ENCODE measurements at places on chromosomes 2 and 18. TPM values are rescaled to one million over a fixed set of nuclear protein-coding genes. Genes with fewer than 3 reads are reported as not detected.

- no peak for DNase-seq
Measured at GRCh38 chr2:8300216-8300615, 381.6 kb upstream of the ID2 start.

DNA sequence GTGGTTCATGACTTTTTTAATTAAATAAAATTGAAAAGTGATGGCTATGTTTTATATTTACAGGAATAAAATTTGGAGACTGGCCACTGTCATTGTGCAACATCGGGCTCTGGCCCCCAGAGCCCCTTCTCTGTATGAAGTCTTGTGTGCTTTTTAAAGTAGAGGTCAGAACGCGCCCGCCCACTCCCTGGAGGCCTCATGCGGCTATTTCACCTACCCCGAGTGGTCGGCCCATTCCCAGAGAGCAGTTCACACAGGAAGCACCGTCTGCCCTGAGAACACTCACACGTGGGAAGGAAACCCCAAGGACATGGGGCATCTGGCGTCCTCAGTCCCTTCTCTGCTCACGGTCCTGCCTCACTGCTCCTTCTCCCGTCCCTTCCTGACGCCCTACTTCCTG, 296.9 kb upstream of the SALL3 start:
- DNase-seq, result no peak

- DNase-seq, result no peak
Measured at GRCh38 chr2:28951910-28952835, 28.9 kb upstream of the TOGARAM2 start.

DNA sequence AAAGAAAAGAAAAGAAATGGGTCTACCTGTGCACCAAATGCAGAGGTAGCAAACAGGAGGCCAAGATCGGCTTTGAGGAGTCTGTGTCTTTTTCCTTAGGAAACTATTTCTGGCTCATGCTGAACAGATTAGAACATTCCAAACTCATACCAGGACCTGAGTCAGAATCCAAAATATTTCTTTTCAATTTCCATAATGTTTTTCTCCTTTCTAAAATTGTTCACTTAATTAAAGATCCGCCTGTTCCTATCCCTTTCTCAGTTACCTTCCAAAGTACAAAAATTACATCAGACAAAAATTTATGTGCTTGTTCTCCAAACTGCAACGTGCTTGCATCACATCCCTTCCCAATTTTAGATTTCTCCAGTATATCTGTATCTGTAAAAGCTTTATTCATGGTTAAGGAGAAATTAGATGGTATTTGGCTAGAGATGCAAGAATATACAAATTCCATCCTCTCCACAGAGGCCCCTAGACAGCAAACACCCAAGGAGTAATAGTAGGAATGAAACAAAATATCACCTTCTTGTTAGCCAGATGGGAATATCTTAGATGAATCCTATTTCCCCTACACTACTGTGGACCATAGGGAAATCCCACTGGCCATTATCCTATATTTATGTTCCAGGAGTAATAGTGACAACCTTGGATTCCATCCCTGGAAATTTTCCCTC, 130.6 kb downstream of the LNPK start:
- no peak for DNase-seq

DNA sequence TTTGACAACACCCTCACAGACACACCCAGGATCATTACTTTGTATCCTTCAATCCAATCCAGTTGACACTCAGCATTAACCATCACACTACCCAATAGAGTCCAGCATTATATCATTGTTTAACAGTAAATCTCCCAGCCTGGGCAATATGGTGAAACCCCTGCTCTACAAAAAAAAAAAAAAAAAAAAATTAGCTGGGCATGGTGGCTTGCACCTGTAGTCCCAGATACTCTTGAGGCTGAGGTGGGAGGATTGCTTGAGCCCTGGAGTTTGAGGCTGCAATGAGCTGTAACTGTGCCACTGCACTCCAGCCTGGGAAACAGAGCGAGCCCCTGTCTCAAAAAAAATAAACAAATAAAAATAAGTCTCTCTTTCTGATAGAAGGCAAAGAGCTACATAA, 304.0 kb downstream of the STK39 start:
- DNase-seq, result no peak

DNA sequence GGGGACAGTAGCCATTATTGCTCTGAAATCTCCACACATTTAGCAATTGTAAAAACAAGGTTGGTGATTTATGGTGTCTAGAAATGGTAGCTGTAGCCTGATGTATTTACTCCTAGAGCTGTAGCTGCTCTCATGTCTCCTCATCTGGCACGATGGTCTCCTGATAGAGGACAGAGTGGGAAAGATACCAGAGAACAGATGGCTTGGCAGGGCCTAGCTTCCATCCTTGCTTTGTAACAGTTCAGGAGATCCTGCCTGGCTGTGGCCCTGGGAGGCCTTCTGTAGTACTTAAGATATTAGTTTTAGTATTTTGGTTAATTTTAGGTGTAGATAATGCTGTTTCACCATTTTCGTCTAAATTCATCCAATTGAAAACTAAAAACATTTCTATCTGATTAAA, 6.7 kb downstream of the ATG16L1 start:
- DNase-seq, result no peak

GRCh38 chr2:28624793-28625701, 126.6 kb upstream of the PPP1CB start:
- DNase-seq, result peak; percentile 80

DNA sequence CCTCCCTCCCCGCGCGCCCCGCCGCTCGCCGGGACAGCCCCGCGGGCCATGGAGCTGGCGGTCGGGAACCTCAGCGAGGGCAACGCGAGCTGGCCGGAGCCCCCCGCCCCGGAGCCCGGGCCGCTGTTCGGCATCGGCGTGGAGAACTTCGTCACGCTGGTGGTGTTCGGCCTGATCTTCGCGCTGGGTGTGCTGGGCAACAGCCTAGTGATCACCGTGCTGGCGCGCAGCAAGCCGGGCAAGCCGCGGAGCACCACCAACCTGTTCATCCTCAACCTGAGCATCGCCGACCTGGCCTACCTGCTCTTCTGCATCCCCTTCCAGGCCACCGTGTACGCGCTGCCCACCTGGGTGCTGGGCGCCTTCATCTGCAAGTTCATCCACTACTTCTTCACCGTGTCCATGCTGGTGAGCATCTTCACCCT, 865 bp downstream of the GALR1 start:
- DNase-seq, result no peak

DNA sequence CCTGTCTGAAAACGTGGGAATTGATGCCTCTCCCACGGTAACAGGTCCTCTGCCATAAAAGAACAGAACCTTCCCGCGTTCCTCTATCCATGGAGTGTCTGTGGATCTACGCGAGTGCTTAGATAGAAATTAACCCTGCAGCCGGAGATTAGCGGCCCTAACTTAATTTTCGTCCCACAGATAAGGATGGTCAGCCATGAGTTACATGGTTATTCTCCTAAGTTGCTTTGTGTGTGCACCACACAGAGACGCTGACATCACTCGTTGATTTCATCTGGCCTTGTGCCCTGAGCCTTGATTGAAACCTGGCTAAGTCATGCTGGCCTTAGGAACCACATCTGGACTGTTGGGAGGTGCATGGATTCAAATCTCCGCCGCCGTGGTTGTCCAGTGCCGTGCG, 132.1 kb downstream of the GBX2 start:
- DNase-seq, result no peak

- no peak for DNase-seq
Measured at GRCh38 chr18:65464361-65464760, 286.5 kb upstream of the CDH7 start.

DNA sequence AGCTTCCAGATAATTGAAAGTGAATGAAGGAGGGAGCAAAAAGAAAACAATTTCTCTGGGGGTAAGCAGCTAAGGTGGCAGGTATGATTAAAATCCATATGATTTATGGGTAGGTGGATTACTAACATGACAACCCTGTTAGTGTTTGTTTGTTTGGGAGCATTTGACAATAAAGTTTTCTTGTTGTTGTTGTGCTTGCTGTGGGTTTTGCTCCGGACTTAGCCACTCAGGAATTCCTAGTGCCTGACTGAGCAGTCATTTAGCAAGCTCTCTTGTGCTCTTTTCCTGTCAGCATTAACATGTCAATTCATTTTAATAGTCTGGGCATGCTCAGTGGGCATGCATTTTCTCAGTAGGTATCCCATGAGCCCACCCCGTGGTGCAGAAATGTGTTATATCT, 674.8 kb upstream of the ZEB2 start:
- DNase-seq, result no peak

DNA sequence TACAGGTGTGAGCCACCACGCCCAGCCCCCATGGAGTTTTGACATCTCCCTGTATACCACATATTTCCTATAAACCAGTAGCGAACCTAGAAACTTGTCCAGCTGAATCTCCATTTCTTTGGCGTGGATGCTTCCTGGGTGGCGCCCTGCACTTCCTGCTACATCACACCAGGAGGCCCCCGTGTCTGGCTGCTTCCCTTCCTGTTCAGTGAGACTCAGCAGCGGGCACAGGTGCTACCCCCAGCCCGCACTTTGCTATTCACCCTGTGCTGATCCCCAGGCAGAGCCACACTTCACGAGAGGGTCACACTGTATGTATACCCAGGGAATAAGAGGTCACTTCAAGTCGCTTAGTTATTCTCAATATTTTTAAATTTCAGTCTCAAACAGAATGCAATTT, 35.0 kb downstream of the CYP27C1 start:
- DNase-seq, result no peak

GRCh38 chr18:60668583-60668982, 296.0 kb upstream of the MC4R start:
- DNase-seq, result no peak

The ITPRIPL1 gene
- total RNA-seq, result 0.58 TPM

The AQP4 gene
- total RNA-seq, result 0.28 TPM

The BMP10 gene
- not detected for total RNA-seq

The GKN1 gene
- not detected for total RNA-seq
